Spleen (tissue), 13 donors: ENCODE measurements at places on chromosomes 1 and 21.

DNA sequence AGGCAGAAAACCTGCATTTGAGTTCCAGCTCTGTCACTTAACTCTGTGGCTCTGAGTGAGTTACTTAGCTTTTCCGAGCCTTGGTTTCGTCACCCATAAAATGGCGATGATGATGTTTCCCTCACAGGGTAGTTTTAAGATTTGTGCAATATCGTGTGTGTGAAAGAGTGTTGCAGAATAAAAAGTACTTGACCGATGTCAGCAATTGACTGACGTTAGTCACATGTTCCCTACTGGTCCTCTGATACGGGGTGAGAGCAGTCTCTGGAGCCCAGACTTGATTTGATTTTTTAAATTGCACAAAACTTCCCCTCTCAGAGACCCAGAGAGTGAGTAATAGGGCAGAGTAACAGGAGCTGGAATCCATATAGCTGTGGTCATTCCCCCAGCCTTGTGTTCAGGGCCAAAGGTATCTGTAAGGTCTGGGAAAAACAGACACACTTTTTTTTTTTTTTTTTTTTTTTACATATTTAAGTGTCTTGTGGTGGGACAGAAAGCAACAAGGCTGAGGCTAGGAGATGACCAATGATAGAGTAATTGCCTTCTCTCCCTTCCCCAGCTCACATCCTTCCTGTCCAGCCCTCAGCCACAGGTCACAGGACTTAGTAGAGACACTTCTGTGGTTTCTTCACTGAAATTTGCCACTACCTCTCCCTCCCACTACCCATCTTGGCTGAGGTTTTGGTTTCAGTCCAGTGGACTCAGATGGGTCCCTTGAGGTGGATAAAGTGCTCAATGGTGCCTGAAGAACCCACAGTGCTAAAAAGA is 2.0 kb downstream of the FCER1G start:
- DNase-seq = peak; percentile 9

GRCh38 chr1:201269281-201269680 is 14.0 kb upstream of the PKP1 start:
- peak; percentile 20 for DNase-seq

GRCh38 chr1:162660574-162660973 is 28.3 kb downstream of the DDR2 start:
- DNase-seq = no peak

- DNase-seq = no peak
These were observed 338.9 kb upstream of the PRMT6 start for GRCh38 chr1:106717591-106717990.

DNA sequence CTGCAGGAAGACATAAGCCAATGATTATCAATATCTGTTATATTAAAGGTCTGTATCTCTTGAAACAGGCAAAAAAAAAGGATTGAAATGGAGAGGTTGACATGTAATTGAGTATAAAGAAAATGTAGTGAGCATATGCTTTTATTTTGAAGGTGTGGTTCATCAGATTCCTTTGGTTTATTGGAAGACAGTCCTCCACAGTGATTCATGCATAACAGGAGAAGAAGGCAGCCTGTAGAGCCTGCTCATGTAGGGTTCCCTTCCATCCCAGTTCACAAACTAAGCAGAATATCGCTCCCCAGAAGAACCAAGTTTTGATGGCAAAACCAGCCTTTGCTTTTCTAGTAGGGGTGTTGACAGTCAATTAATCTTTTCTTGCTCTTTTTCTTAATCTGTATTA is 1016.8 kb upstream of the ADGRL4 start:
- DNase-seq = no peak

DNA sequence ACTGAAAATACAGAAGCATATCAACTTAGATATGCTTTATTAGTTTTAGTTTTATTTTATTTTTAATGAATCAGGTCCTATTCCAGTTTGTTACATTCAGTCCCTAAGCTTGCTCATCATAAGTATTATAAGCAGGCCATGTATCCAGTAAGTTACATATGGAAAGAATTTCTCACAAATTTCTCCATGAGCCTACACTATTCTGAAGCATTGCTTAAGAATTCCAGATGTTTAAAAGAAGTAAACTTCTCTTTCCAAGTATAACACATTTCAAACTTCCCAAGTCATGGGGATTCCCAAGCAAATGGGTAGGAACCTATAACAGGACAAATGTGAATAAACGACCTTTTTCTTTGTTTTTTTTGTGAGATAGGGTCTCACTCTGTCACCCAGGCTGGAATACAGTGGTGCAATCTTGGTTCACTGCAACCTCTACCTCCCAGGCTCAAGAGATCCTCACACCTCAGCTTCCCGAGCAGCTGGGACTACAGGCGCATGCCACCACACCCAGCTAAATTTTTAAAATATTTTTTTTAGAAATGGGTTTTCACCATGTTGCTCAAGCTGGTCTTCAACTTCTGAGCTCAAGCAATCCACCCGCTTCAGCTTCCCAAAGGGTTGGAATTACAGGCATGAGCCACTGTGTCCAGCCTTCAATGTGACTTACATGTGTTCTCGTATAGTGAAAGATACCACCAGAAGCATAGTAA is 39.0 kb downstream of the ST7L start:
- DNase-seq = no peak

- peak; percentile 80 for DNase-seq
These were observed 13.4 kb downstream of the ABCG1 start for GRCh38 chr21:42232176-42232825.

GRCh38 chr21:42652527-42653230 is 742 bp upstream of the PDE9A start:
- peak; percentile 85 for DNase-seq

- no peak for DNase-seq
These were observed 186.4 kb upstream of the ZNHIT6 start for GRCh38 chr1:85894651-85895050.

GRCh38 chr1:181060066-181060465 is 26.3 kb downstream of the MR1 start:
- DNase-seq = no peak

GRCh38 chr1:47688461-47689296 is 250.8 kb downstream of the FOXD2 start:
- DNase-seq = peak; percentile 31

- no peak for DNase-seq
These were observed 48.7 kb downstream of the UCK2 start for GRCh38 chr1:165876121-165876520.

GRCh38 chr1:53550201-53550741 is 91.1 kb downstream of the DMRTB1 start:
- DNase-seq = peak; percentile 55

DNA sequence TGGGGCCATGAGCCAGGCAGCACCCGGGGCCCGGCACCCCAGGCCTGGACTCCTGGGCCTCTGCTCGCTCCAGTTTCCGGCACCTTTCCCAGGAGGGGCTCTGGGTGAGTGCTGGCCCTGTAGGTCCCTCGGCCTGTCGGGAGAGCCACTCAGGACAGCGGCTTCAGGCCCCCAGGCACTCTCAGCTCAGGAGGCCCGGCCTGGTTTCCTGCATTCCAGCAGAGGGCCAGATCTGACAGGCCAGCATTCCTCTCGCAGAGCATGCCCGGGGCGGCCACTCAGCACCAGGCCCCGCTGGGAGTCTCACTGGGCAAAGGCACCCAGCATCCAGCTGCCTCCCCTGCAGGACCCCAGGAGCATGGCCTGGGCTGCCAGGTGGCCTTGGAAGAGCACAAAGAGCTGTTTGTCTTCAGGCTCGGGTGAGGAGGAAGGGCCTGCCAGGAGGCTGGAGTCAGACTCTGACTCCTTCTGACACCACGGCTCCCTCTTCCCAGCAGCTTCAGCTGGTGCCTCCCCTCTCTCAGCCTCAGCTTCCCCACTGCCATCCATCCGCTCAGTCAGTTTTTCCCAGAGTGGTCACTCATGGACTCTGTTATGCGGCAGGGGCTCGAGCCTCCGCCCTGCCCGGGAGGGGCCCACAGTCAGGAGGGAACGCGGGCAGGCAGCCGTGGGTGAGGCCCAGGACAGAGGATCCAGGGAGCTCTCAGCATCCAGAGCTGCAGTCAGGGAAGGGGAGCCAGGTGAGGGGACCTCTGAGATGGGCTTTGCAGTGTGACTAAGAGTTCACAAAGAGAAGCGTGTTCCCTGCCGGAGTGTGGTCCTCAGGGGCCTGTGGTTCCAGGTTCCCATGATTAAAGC is 51.7 kb downstream of the WNT9A start:
- DNase-seq = peak; percentile 74

DNA sequence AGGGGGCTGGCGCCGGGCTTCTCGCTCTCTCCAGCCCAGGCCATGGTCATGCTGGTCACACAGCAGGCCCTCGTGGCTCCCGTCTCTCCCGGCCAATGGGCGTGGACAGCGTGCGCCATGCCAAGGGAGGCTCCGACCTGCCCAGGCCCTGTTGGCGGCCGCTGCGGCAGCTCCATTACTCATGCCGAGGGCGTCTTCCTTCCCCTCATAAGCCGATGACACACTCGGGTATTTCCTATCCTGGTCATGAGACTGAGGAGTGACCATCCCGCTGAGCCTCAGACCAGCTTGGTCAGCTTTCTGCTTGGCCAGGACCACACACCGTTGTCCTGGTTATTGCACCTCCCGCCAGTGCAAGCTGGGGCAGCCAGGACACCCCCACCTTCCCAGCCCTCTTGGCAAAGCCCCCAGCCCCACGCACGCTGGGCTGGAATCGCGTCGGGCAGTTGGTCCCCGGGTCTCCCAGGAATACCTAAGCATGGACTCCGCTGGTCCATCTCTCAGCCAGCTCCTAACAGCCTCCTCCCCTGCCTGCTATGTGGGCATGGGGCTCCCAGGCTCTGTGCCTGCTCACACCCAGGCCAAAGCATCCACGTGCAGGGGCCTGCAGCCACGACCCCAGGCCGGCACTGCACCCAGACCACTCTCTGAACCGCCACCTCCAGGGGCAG is 49.8 kb downstream of the ARHGEF16 start:
- DNase-seq = no peak

- DNase-seq = no peak
These were observed 67.0 kb downstream of the NID1 start for GRCh38 chr1:235997931-235998330.

DNA sequence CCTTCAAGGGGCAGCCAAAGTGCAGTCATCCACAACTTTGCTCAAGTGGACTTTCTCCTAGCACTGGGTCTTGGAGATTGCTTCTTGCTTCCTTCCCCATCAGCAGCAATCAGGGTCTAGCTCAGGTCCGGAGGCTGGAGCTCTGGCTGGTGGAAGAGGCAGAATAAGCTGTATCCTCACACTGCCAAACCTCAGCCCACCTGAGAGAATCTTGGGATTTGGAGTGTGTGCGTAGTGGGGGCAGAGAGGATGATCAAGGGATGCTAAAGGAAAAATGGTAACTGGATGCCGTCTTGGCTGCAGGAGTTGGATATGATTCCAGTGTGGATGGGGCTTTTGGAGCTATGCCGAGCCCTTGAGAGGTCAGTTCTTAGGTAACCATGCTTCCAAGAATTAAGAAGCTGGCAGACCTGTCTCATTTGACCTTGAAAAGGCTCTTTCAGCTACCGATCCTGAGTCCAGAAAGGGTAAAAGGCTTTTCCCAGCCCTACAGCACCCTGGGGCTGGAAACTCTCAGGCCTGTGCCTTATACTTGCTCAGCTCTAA is 4.5 kb upstream of the NFASC start:
- no peak for DNase-seq

GRCh38 chr21:32282992-32283391 is 4.1 kb upstream of the MIS18A start:
- no peak for DNase-seq

- no peak for DNase-seq
These were observed 1.0 kb downstream of the PRDX6 start for GRCh38 chr1:173478094-173478674.

GRCh38 chr1:16151196-16151994 is 4.5 kb downstream of the EPHA2 start:
- no peak for DNase-seq

- no peak for DNase-seq
These were observed 678 bp downstream of the LSM10 start for GRCh38 chr1:36397083-36397377.

GRCh38 chr1:94942171-94943128 is 15.5 kb upstream of the CNN3 start:
- DNase-seq = no peak

GRCh38 chr21:46285206-46285661 is at the start of gene MCM3AP:
TSS of gene MCM3AP (minus strand) at chr21:46285611. CDS start at chr21:46285286, 325 bp downstream.
- no peak for DNase-seq

DNA sequence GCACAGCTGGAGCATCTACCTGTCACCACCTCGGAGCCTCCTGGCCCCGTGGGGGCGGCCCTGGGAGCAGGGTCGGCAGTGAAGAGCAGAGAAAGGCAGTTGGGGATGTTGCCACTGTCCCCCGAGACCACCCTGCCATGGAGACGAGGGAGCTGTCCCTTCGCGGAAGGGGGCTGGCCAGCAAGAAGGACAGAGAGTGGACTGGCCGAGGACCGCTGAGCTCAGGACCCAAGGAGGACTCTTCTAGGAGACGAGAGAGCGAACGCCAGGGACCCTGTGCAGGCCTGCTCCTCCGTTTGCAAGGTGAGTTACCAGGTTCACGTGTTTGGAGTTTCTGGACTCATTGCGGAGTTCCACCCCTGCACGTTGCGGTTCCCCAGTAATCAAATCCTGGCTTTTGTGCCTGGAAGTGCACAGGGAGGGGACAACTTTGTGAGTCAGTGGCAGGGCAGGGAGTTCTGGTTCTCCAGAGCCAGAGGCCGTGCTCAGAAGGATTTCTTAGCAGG is 5.6 kb upstream of the POFUT2 start:
- no peak for DNase-seq

GRCh38 chr1:152879559-152880198 is 1.6 kb downstream of the SMCP start:
- DNase-seq = no peak

- peak; percentile 27 for DNase-seq
These were observed 14.7 kb downstream of the NCF2 start for GRCh38 chr1:183575606-183576005.

DNA sequence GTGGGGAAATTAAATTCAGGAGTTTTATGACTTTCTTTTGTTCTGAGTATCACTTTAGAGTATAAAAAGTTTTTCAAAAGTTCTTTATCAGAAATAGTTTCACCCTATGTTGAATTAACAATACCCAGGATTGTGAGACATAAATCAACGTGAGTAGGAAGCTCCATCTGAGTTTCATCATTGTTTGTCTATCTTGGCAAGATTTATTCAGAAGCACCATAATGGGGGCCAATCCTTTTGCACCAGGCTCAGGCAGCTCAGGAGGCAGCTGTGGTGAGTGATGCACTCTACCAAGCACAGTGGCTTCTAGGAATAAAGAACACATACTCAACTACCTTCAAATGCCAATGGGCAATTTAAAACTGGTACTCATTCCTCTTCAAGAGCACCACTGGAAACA is 12.0 kb downstream of the CREG1 start:
- no peak for DNase-seq

- DNase-seq = no peak
These were observed 23.7 kb downstream of the WARS2 start for GRCh38 chr1:119116725-119117124.

DNA sequence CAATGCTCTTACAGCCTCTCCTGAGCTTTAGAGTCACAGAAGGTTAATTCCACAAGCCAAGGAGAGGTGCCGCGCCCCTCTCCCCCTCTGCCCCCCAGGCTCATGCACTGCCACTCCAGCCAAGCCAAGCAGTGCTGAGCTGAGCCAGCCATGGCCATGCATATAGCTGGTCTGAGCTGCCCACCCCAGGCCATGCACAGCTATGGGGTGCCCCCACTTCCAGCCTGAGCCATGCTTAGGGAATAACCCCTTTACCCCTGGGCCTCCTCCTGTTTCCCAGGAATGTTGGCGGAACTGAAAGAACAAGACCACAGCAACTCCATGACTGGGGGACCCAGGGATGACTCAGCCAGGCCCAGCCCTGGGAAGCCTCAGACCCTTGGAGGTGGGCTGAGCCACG is 34.0 kb upstream of the MAGOH start:
- peak; percentile 32 for DNase-seq
